ENCODE measurements at places on chromosomes 2 and 18. TPM values are rescaled to one million over a fixed set of nuclear protein-coding genes. Genes with fewer than 3 reads are reported as not detected.

DNA sequence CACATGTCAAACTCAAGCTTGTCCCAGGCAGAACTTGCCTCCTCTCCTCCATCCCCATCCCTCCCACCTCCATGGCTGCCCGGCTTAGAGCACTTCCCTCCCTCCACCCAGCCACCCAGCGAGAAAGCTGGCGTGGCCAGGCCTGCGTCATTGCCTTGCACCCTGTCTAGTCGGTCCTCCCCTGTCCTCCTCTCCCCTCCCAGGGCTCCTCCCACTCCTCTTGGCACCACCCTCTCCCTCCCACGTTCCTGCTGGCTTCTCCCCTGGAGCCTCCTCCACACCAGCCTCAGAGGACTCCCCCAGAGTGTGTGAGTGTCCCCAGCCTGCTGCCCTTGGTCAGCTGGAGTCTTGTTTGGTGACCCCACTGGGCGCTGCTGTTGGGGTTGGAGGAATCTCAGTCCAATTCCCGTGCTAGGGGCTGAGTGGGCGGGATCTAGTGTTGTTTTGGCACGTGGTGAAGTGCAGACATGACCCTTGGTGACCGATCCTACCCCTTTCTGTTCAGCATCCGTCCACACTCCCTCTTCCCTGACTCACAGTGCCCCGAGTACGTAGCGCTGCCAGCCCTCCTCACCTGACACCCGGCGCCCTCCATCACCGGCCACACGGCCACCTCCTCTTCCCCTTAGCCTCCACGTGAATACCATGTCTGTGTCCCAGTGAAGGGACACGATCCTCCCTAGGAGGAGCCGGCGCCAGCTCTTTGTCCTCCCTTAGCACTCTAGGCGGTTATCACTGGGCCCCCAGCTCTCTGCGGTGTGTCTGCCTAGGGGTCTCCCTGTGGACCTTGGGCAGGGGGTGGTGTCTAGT is 41.4 kb downstream of the ATP6V1C2 start:
- H3K27ac ChIP-seq: no peak overlapping the region
- no peaks in the 10 kb centered on the region for H3K4me1 ChIP-seq
- no peak overlapping the region for H3K4me3 ChIP-seq
- no peaks in the 10 kb centered on the region for H3K36me3 ChIP-seq

The IMPA2 gene
- total RNA-seq: 90.1 TPM

The SKOR2 gene
- not detected for total RNA-seq

DNA sequence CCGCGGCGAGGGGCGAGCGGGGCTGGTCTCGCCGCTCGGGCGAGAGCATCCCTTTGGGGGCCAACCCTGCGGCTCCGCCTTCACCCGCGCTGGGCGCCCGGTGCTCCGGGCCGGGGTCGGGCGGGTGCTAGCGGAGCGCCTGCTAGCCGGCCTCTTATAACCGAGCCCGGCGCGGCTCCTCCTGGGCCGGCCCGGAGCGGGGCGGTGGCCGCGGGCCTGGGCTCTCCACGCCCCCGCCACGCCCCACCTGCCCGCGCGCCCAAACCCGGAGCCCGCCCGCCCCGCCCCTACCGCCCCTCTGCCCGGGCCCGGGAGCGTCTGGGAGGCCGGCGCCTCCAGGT is at the start of gene FOXI3:
Gene FOXI3, minus strand, starts transcription at position 129 of the 341 bp plus-strand sequence. CDS start 158 bp downstream, outside the sequence.
- H3K27me3 ChIP-seq: peaks cover 53% of the 10 kb centered on the region
- H3K36me3 ChIP-seq: no peaks in the 10 kb centered on the region
- DNase-seq: no peak
- peak within 1 kb of the TSS; percentile 44 for H3K4me3 ChIP-seq

The ATP6V1C2 gene
- not detected for total RNA-seq

The FASTKD2 gene
- total RNA-seq: 31.3 TPM

DNA sequence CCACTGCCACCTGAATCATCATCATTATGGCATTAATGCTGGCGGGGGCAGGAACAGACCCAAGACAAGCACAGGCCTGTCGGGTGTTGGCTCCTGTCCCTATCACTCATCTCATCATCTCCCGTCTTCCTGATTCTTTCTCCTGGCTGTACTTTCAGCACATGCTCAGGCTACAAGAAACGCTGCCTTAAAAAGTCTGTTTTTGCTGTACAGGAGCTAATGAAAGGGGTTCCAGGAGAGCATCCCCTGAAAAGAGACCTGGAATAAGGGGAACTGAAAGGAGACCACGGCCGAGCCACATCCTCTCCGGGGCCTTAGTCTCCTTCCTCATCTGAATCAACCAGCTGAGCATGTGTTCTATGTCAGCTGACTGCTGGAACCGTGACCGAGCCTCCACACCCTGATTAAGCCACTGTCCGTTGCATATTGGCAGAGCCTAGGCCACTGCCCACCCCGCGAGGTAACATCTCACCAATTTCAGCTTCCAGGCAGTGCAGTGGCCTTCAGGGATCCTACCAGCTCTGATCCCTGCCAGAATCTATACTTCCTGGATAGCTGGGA is 62.6 kb downstream of the DNMT3A start:
- peaks cover 34% of the 10 kb centered on the region for H3K36me3 ChIP-seq
- peak; percentile 96 for DNase-seq
- H3K4me3 ChIP-seq: no peak overlapping the region
- no peaks in the 10 kb centered on the region for H3K27me3 ChIP-seq

DNA sequence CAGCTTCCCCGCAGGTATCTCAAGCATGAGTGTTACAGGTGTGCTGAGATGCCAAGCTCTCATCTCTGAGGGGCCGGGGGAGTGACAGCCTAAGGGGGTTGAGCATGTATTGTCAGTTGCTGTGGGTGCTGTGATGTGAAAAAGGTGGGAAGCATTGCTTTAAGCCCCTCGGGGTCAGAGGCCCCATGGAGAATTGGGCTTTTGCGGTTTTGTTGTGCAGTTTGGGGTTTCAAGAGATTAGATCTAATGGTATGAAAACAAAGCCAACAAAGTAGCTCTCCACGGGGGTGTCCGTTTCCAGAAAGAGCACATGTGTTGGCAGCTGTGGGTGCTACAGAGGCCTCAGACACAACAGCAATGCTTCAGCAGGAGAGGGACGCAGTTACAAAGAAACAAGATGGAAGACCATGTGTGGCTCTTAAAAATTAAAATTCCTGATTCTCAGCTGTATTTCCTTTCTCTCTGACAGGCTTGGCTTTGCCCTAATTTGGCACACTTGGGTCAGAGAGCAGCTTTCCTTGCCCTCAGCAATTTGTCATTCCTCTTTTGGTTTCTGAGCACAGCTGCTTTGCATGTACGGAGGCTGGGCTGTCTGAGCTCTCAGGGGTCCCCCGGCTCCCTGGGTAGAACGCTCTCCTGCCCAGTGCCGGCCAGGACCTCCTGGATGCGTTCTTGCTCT is 69.9 kb downstream of the TMEM247 start:
- H3K27ac ChIP-seq: peak overlapping the region; percentile 82
- no peak overlapping the region for H3K4me3 ChIP-seq
- DNase-seq: no peak
- H3K4me1 ChIP-seq: peaks cover 95% of the 10 kb centered on the region

GRCh38 chr2:117536139-117536538 is 278.4 kb upstream of the DDX18 start:
- no peak overlapping the region for H3K4me3 ChIP-seq
- no peaks in the 10 kb centered on the region for H3K4me1 ChIP-seq
- no peaks in the 10 kb centered on the region for H3K36me3 ChIP-seq
- no peaks in the 10 kb centered on the region for H3K27me3 ChIP-seq

DNA sequence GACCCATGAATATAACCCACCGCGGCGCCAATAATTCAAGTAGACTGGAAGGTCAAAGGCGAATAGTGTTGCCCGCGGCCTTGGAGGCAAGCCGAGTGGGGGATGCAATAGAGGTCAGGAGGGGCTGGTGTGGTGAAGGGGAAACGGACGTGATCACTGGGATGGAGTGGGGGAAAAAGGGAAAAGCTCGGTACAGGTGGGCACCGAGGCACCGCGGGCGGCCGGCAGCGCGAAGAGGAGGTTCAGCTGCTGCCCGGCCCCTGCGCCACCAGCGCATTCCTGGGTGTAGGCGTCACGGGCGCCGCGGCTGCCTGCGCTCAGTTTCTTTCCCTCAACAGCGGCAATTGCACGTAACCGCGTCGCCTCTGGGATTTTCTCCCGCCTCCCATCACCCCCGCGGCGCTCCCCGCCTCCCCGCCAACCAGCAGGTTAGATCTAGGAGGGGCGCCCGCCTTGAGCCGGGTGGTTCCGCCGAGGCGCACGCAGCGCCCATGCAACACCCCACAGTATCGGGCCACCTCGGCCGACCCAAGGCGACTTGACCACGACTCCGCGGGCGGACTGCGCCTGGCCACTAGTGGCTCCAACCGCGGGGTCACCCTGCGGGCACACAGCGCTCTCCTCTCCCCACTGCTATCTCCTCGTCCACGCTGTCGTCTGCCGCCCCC is 1.5 kb downstream of the RND3 start:
- no peak for DNase-seq
- H3K4me1 ChIP-seq: peaks cover 40% of the 10 kb centered on the region
- no peaks in the 10 kb centered on the region for H3K36me3 ChIP-seq
- peak overlapping the region; percentile 88 for H3K4me3 ChIP-seq

The CAPN14 gene
- not detected for total RNA-seq

The LTBP1 gene
- 442 TPM for total RNA-seq

The HTR2B gene
- total RNA-seq: 12.9 TPM

DNA sequence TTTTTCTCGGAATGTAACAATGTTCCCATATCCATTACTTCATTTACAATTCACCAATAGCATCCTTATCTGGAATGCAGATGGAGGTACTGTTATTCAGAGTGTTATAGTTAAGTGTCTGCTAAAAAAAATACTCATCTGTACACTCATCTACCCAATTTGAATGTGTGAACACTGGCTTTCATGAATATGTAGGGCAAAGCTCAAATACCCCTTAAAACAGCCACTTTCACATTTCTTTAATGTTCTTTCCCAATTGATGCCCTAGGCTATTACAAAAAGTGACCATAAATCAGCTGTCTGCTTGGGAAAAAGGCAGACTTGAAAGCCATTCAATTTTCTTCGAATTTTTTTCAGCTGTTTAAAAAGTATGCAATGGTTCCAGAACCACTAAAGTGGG is 796.3 kb upstream of the FSHR start:
- no peak overlapping the region for H3K27ac ChIP-seq
- no peak overlapping the region for H3K4me3 ChIP-seq
- H3K36me3 ChIP-seq: no peaks in the 10 kb centered on the region
- no peak for DNase-seq
- no peaks in the 10 kb centered on the region for H3K27me3 ChIP-seq

The OTOF gene
- 0.13 TPM for total RNA-seq

- H3K27ac ChIP-seq: no peak overlapping the region
- no peaks in the 10 kb centered on the region for H3K27me3 ChIP-seq
- no peaks in the 10 kb centered on the region for H3K36me3 ChIP-seq
- H3K4me3 ChIP-seq: no peak overlapping the region
- DNase-seq: no peak
These were observed 310.4 kb downstream of the LRRTM1 start for GRCh38 chr2:79994161-79994560.

- DNase-seq: no peak
- peaks cover 12% of the 10 kb centered on the region for H3K4me1 ChIP-seq
- no peak overlapping the region for H3K27ac ChIP-seq
- H3K27me3 ChIP-seq: no peaks in the 10 kb centered on the region
- H3K4me3 ChIP-seq: no peak overlapping the region
These were observed 21.6 kb downstream of the FBXO36 start for GRCh38 chr2:229943770-229944449.

GRCh38 chr2:238505892-238506280 is 79.2 kb downstream of the ASB1 start:
- no peaks in the 10 kb centered on the region for H3K27me3 ChIP-seq
- no peaks in the 10 kb centered on the region for H3K4me1 ChIP-seq
- no peaks in the 10 kb centered on the region for H3K36me3 ChIP-seq
- no peak overlapping the region for H3K4me3 ChIP-seq

The CFAP221 gene
- 0.42 TPM for total RNA-seq

- H3K27me3 ChIP-seq: no peaks in the 10 kb centered on the region
- no peak overlapping the region for H3K27ac ChIP-seq
- H3K4me1 ChIP-seq: peaks cover 28% of the 10 kb centered on the region
- H3K4me3 ChIP-seq: no peak overlapping the region
These were observed 25.9 kb downstream of the TTLL4 start for GRCh38 chr2:218736531-218736930.

The FRZB gene
- total RNA-seq: 15.4 TPM
